ENCODE measurements at places on chromosomes 12 and 14.

GRCh38 chr14:44287858-44288257 is 219.2 kb downstream of the FSCB start:
- no peak for DNase-seq

DNA sequence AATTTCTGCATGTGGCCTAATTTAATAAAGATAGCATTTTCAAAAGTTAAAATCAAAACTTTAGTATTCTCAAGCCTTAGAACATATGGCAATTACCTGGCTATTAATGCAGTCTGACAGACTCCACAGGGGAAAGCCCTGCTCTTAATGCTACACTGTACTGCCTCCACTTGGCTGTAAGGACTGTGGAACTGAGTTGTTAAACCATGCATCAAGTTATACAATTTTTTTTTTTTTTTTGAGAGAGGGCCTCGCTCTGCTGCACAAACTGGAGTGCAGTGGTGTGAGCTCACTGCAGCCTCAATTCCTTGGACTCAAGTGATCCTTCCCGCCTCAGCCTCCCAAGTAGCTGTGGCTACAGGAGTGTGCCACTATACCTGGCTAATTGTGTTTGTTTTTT is 19.0 kb upstream of the NDUFA12 start:
- no peak for DNase-seq

DNA sequence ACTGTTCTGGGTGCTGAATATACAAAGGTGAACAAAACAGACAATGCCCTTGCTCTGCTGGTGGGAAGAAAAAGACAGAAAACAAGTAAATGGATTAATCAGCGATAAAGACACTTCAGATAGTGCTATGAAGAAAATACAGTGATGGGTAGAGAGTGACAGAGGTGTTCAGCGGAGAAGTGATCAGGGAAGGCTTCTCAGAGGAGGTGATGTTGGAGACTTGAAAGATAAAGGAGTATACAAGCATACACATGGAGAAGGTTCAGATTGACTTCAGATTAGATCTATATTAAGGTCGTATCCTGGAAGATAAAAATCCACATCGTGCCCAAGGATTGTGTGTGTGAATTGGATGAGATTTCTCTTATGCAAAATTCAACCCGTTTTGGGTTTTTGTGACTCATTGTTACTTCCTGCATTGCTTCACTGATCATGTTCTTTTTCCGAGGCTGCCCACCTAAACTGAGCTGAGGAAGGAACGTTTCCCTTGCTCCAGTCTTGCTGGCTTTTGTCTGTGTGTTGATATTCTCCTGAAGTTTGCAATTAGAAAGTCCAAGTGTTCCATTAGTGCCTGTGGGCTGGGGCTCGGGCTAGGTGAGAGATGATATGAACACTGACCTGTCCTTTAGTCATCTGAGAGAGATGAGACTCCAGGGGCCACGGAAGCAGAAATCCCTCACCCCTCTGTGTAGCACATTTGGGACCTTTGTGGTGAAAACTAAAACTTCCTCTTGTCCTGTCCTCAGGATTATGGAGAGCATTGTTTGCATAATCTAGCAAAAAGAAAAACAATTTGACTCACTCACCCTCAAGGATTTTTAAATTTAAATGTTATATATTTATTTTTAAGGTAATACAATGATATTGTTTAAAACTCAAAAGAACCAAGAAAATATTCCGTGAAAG is 27.6 kb downstream of the PLXNC1 start:
- no peak for DNase-seq

- DNase-seq: no peak
Observed at GRCh38 chr12:2832550-2833127, 2.2 kb downstream of the NRIP2 start.

DNA sequence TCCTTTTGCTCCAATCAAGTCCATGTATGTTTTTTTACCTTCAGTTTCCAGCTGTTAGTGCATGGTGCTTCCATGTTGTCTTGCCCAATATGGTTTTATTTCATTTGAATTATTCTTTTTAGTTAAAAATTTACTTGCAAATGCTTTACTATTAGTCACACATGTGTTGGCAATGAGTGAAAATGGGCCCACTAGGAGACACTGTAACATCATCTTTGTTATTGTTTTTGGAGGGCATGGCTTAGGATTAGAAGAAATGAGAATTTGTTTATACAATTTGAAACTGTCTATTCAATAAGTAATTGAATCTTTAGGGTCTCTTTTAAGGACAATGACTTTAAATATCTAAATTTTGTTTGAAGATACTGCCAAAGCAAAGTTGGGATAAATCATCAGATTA is 133.7 kb downstream of the BRMS1L start:
- DNase-seq: no peak

DNA sequence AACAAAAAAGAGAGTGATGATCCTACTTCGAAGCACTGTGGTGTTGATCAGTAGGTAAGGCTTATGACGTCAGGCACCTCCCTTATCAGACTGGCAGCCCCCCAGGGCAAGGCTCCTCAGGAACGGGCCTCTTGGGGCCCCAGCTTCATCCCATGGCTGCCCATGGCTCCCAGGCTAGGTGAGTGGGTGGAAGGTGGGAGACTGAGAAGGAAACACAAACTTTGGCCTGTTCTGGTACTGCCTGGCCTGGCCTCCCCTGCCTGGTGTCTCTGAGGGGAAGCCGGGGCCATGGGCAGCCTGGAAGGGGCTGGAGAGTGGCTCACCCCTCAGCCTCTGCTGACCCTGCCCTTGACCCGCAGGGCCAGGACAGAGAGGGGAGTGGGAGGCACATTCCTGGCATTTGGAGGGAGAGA is 38.9 kb downstream of the KRT80 start:
- DNase-seq: no peak
